Renal cortical epithelial cell (primary cell): ENCODE measurements at places on chromosomes 7 and 10.

DNA sequence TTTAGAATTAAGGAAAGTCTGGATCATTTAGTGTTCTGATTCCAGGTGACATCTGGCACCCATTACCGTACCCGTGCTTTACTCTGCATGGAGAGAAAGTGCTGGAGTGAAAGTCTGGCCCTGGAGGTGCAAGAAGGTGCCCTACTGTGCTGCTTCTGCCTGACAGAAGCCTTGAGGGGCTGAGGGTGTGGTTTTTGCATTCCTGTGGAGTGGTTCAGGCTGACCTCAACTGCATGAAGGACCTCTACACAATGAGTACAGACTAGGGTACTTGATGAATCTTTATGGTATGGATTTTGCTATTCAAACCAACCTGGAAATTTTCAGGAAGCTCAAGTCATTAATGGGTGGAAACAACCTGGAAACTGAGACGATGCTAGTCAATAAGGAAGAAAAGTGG is 45.1 kb upstream of the GSAP start:
- DNase-seq: no peak

GRCh38 chr7:31228957-31229356 is 111.6 kb downstream of the NEUROD6 start:
- no peak for DNase-seq

GRCh38 chr7:78232806-78233205 is 434.2 kb downstream of the PHTF2 start:
- no peak for DNase-seq

GRCh38 chr10:59910867-59911266 is 4.5 kb upstream of the CCDC6 start:
- DNase-seq: no peak

GRCh38 chr7:23373151-23374004 is 74.2 kb downstream of the MALSU1 start:
- DNase-seq: no peak

DNA sequence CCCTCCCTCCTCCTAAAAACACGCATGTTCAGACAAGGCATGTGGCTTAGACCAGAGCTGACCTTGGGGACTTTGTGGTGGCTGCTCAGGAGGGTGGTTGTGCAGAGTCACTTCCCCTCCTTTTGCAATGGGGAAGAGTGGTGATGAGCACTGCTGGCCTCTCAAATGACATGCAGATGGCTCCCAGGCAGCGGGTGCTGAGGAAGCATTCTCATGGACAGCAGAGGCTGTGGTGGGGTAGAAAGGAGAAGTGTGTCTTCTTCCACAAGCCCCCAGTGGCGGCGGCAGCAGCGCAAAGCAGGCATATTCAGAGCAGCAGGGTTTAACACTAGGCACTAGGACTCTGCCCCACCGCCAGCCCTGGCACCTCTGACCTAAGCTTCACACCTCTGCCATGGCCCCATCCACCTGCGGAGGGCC is 105.9 kb upstream of the ANLN start:
- DNase-seq: no peak

GRCh38 chr10:125557311-125557710 is 125.7 kb downstream of the TEX36 start:
- no peak for DNase-seq

DNA sequence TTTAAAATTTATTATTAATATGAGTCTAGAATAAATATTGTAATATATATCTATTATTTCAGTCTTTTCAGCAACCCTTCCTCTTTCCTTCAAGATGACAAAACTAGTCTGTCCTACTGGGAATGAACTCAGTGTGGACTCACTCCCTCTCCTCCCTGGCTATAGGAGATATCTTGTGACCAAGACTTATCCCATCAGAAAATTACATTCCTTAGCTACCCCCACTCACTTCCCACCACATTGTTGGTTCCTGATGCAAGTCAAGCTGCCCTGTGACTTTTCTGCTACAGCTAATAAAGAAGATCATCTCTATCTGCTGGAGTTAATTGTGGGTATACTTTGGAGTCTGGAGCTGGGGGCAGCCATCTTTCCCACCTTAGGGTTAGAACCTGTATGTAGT is 28.0 kb upstream of the MCU start:
- no peak for DNase-seq

DNA sequence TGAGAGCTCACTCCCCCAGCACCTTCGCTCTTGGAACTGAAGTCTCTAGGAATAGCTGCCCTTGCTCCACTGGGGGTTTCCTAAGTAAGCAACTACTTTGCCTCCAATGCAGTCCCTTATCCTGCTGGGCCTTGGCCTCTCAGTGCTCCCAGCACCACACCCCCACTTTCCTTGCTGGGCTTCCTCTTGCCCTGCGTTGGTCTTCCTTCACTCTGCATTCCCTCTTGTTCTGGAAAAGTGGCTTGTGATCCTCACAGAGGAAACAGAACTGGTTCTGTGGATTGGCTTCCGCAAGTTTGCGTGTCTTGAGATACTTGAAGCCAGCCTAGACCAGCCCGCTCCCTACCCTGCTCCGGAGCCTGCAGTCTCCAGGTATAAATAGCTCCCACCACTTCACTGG is 6.4 kb downstream of the NKX2-3 start:
- no peak for DNase-seq

DNA sequence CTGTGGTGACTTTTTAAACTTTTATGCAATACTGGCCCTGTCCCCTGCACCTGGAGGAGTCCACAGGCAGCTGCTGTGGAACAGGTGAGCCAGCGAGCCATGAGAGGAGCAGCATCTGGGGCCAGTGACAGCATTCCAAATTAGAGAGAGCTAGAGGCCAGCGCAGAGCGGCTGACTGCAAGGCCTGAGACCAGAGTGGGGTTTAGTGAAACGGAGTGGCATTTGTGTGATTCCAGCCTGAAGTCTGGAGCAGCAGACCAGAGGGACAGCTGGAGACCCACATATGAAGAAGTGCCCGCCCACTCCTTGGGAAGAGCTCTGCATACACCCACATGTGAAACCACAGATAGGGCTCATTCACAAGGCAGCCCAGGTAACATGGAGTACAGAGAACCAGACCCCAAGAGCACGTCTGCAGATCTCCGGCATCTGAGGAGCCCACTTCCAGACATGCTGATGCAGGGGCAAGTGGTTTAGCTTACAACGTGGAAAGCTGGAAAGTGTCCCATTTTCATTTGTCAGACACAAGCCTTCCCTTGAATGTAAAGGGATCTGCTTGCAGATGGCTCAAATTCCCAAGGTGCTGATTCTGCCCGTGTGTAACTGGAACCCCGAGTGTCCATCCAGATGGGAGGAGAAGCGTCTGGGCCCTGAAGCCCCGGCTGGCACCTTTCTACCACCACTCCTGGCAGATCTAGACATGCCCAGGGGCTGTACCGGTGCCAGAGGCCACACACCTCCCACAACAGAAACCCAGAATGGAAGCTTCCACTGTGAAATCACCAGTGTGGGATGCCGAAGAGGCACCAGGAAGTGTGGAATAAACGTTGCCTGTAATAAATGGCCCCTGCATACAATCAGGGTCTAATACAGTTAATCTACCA is 256.0 kb upstream of the TCERG1L start:
- no peak for DNase-seq

DNA sequence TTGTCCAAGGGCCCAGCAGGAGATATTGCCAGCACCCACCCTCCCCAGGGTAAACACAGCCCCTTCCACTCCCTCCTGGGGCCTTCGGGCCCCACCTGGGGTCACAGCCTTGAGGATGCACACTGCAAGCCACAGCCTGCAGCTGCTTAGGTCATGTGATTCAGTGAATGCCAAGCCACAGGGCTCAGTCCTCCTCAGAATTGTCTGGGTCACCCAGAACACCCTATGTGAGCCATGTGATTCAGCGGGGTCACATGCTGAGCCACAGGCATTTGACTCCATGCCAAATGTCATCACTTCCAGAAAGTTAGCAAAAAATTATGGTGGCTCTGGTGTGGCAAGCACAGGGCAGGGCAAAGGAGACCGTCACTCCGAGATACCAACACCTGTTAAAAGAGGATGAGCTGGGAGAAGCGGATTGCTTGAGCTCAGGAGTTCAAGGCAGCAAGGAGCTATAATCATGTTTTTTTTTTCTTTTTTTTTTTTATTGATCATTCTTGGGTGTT is 17.2 kb upstream of the PSAP start:
- DNase-seq: peak; percentile 93

- DNase-seq: no peak
These were observed 449.1 kb downstream of the KCNMA1 start for GRCh38 chr10:77188521-77188920.

- DNase-seq: no peak
These were observed 38.4 kb upstream of the ZNF438 start for GRCh38 chr10:31070025-31070424.

GRCh38 chr10:28722065-28722803 is 44.9 kb downstream of the BAMBI start:
- no peak for DNase-seq

DNA sequence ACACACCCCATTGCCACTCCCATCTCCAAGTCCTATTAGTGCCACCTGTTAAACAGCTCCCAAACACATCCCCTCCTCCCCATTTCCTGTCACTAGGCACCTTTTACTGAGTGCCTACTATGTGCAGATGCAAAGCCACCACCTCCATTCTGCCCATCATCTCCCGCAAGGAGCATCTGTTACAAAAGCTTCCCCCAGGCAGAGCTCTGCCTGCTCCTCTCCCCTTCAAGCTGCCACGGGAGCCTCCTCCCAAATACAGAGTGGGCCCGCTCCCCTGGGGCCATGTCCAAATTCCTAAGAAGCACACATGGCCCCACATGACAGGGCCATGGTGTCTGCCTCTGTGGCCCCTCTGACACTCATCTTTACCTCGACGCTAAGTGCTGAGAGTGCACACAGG is 149.7 kb downstream of the OAT start:
- no peak for DNase-seq

DNA sequence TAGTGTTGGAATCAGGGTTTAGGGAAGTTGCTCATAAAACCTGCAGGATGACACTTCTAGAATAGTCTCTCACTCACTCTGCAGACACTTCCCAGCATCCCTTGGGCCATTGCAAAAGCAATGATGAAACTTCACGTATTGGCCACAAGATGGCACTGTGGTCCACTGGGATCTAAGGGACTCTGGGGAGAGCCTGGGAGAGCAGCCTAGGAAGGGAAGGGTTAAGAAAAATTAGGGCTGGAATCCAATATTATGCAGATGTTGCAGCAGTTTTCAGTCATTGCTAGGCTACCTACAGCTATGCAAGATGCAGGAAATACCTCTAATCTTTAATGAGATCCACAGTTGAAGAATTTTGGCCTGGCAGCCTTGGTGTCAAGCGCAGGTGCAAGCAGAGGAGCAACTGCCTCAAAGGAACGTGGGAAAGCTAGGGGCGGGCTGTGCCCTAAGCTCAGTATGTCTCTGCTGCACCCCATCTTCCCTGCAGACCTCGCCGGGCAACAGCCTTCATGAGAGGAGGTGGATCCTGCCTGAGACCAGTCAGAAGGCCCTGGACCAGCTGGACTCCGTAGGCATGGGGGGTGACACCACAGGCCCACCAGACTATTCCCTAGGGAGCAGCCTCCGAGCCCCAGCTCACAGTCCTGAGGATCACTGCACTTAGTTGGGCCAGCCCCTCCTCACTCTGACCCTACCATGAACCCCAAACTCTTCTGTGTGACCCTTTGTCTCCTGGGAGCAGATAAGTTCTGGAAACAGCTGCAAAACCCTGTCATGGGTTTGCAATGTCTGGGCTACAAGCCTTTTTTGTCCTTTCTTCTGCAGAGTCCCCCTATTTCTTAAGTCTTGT is 127.9 kb upstream of the PRSS58 start:
- peak; percentile 68 for DNase-seq

- no peak for DNase-seq
These were observed 80.1 kb downstream of the OSBPL3 start for GRCh38 chr7:24899905-24900304.

DNA sequence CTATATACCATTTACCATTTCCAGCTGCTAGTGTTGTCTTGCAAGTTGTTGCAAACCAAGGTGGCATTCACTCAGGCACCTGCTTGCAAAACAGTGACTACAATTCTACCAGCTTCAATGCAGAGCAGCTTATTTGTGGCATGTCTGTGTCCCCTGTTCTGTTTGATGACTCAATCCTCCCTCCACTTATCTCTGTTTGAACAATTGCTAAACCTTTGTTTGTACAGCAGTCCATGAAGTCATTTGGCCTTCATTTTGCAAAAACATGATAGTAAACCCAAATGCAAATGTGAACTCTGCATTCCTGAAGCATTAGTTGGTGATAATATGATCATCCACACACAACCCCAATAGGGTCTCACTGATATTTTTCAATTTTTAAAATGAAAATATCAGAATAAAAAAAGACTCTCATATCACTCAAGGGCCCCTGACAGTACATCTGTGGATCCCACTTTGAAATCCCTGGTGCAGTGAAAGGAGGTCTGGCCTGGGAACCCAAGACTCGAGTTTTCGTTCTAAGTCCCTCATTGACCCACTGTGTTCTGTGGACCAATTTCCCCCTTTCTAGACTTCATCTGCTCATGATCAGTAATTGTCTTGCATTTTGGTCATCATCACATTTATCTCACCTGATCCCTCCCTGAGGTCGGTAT is 425.4 kb downstream of the RPS24 start:
- DNase-seq: peak; percentile 61

GRCh38 chr7:63899691-63900393 is 98.8 kb upstream of the ZNF722 start:
- no peak for DNase-seq

DNA sequence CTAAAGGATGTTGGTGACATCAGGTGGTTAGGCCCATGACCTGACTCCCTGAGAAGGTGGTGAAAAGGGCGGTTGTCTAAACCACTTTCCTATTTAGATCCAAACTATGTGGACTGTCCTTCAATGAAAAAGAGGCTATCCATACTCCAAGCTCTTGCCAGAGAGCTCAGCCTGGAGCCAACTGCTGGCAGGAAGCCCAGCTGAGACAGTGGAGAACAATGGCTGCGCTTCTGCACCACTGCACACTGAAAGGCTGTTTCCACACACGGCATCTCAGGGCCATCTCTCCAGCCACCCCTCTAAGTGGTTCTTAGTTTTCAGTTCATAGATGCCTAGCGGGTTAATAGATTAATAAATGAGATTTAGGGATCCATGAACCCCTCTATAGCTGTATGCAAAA is 488.8 kb upstream of the ZMIZ1 start:
- DNase-seq: peak; percentile 59

GRCh38 chr7:66952343-66953043 is 31.5 kb downstream of the TMEM248 start:
- DNase-seq: peak; percentile 86

- DNase-seq: no peak
These were observed 3.4 kb upstream of the GNAT3 start for GRCh38 chr7:80515298-80515697.

DNA sequence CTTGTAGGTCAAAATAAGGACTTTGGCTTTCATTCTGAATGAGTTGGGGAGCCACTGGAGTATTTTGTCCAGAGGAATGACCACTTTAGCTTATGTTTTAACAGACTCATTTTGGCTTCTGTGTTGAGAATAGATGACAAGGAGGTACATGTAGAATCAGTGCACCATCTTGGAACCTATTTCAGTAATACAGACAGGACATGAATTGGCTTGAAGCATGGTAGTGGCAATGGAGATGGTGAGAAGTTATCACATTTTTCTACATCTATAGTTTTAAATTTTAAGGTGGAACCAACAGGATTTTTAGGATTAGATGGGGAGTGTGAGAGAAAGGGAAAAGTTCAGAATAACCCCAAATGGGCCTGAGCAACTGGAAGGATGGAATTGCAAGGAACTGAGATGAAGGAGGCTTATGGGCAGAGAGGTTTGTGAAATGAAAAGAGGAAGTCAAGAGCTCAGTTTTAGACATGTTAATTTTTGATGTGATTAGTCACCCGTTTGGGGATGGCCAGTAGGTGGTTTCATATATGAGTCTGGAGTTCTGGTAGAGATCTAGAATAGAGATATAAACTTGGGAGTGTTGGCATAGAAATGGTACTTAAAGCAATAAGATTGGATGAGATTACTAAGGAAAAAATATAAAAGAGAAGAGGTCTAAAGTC is 89.2 kb upstream of the JAZF1 start:
- peak; percentile 4 for DNase-seq

GRCh38 chr7:68684996-68685395 is 913.3 kb upstream of the AUTS2 start:
- DNase-seq: no peak
